ENCODE measurements at places on chromosomes 7 and 10.

DNA sequence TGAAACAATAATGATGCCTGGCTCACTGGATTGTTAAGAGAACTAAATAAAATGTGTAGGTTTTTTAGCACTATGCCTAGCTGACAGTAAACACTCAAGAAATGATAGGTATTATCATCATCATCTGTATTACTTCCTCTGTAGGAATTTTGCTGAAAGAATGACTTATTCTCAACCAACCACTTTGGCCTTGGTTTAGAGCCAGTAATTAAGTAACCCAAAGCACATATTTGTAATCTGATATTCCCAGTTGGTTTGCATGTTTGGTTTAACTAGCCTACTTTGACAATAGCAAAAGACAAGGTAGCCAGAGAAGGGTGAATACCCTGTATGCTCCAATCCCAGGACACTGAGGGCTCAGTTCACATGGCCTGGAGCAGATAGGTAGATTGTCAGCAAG, 34.4 kb downstream of the BCAP29 start:
- no peak for DNase-seq

DNA sequence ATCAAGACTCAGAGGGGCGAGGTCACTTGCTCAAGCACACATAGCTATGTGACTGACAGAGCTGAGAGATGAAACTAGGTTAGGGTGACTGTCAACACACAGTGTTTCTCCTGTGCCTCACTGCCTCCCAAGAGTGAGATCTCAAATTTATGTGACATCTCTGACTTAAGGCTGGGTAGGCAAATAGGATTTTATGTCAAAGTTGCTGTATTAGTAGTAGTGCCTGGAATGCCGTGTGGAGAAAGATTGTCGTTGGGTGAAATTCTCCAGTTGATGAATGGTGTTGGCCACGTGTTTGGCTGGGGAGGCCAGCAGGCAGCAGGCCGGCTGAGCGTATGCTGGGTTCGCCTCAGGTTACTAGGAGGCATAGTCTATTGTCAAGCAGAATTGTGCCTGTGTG, 148.3 kb upstream of the BMPER start:
- no peak for DNase-seq

GRCh38 chr10:131141645-131142516, 169.6 kb downstream of the TCERG1L start:
- no peak for DNase-seq

DNA sequence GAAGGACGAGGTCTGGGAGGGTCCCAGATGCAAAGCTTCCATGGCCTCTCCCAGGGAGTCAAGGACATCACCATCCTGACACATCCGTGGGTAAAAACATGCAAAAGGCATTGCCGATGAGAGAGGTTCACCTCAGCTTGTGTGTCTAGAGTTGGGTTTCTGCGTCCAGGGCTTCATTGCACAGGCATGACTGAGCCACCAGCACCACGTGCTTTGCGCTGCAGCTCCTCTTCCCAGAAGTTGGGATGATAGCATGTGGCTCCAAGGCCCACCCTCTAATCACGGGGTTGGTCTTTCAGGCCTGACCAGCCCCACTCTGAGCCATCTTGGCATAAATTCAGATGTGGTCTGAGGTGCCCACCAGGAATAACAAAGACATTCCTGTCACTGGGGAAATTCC, 7.1 kb upstream of the RASGEF1A start:
- no peak for DNase-seq

- no peak for DNase-seq
Observed at GRCh38 chr7:98414205-98414900, 13.5 kb upstream of the BAIAP2L1 start.

- DNase-seq = no peak
Observed at GRCh38 chr7:105734233-105734632, 142.2 kb downstream of the ATXN7L1 start.

GRCh38 chr7:145031162-145031561, 195.3 kb upstream of the TPK1 start:
- no peak for DNase-seq

GRCh38 chr10:14826076-14826829, 11.6 kb downstream of the CDNF start:
- DNase-seq = no peak

DNA sequence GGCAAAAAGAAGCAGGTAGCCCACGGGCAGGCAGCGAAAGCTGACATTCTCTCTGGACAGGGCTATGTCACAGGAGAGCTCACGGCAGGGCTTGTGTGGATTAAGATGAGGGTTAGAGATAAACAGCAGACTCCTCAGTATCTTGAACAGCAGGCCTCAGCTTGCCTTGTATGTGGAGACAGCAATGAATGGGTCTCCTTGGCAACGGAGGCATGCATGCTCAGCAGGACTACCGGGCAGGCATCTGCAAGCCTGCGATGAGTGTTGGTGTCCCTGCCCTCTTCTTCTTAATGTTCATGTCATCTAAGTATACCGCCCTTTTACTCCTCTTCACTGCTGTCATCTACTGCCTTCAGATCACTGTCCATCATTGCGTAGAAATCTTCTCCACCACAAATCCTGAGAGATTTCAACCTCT, 81.9 kb upstream of the C1GALT1 start:
- DNase-seq = no peak

GRCh38 chr7:84908196-84908793, 278.6 kb downstream of the SEMA3D start:
- no peak for DNase-seq

DNA sequence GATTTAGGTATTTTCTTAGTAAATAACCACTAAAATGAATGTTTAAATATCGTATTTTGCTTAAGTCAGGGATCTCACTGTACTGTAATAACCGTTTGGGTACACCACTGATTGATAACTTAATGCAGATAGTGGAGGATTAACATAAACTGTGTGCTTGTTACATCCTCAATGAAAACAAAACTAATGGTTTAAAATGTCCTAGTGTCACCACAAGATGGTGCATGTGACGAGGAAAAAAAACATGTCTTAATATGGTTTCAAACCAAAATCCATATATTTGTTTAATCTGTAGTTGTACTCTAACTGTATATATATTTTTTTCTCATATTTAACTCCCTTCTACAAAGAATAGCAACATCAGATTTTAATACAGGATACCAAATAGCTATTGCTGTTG, 19.2 kb downstream of the ARMC10 start:
- no peak for DNase-seq

GRCh38 chr7:139774376-139774775, 3.4 kb downstream of the HIPK2 start:
- no peak for DNase-seq

DNA sequence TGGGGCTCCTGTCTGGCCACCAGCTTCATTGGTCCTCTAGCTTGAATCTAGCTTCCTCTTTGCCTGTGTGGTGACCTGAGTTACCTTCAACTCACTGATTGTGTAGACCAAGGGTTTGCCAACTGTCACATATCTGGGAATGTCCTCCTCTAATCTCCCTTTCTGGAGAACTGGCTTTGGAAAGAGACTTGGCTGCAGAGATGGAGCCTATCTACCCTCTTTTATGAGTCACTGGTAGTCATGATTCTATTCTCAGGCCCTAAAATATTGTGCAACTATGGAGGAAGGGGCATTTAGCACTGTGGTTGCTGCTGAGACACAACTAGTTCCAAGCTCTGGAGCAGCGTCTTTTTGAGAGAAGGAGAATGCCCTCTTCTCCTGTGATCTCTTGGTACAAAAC, 691.3 kb downstream of the KCNMA1 start:
- no peak for DNase-seq

- no peak for DNase-seq
Observed at GRCh38 chr7:28984217-28984616, 26.1 kb upstream of the TRIL start.

DNA sequence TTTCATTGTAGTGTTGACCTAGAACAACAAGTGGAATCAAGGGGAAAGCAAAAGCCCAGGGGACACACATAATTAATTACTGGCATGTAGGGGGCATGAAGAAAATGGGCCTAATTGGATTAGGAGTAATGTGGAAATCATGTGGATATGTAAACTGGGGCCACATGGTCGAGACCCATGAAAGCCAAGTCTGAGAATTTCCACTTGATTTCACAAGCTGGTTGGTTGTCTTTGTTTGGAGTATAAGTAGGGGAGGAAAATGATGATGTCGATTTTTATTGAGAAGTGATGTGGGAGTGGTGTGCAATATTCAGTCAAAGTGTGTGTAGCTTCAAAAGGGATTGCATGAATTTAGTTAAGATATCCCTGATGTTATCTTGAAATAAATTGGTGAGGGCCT, 131.8 kb downstream of the LRRC4 start:
- no peak for DNase-seq

GRCh38 chr10:52208365-52208764, 105.7 kb upstream of the DKK1 start:
- no peak for DNase-seq

DNA sequence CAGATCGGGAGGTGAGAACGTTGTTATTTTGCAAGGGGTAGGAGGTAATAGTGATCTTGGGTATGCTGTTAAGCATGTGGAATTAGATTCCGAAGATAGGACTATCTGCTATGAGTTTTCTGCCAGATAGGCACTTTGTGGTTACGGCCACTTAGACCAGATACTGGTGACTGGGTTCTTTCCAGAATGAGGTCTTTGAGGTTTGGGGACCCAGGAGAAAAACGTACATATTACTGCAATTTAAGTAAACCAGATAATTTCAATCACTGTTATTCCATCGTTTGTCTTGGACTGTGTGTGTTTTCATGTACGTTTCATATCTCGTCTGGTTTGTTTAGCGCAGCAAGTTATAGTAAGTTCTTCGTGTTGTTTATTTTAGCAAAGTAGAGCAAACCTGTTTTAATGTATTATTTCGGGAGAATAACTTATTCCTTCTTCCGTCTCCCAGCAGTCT, 312 bp downstream of the ARL4A start:
- no peak for DNase-seq

DNA sequence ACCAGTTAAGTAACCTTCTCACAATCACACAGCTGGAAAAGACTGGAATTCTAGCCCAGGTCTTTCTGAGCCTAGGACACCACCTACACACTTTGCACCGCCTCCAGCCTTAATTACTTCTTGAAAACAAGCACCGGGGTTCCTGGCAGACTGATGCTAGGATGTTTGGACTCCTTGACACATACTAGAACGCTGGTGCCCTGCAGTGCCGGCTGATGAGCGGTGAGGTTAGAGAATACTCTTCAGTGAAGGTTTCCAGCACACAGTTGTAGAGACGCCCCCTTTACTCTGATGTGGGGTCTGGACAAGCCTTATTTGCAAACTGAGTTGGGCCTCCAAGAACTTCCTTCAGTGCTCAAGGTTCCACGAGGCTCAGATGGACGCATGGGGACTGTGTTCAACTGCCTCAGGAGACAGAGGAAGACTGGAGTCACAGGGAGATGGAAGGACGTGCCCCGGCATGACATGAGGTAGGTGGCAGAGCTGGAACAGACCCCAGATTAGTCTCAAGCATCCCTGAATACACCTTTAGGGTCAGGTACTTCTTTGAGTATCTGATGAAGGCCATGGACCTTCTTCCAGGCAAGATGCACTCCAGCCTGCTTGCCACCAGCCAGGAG, 89.6 kb downstream of the COBL start:
- DNase-seq = no peak

- DNase-seq = peak; percentile 40
Observed at GRCh38 chr10:68870545-68871104, 30.5 kb upstream of the DDX50 start.

DNA sequence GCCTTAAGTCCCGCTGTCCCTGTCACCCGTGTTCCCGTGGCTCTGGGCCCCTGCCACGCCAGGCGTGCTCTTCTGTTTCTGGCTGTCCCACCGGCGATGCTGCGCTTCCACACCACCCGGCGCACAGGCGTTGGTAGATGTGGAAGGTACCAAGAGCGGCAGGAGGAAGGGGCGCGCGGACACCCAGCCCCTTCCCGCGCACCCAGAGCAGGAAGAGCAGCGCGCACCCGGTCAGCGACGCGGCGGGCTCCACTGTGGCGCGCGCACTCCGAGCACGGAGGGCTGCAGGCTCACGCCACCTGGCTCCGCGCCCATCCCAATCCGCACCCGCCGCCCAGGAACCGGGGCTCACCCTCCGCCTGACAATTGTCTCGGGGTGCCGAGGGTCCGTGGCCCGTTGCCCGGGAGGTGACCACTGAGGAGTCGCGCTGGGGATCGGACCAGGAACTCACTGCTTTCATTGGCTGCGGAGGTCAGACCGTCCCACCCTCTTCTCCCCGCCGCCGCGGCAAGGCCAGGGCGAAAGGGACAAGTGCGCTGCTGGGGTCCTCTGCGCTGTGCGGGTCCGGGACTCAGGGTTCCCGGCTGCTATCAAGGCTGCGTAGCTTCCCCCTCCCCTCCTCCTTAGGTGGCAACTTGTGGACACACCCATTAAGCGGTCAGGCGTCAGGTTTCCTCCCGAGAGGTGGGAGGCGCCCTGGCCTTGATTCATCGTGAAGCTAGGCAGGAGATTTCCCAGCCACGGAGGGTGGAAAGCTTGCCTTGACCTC, 121.6 kb upstream of the ZNF92 start:
- peak; percentile 58 for DNase-seq

GRCh38 chr7:144032516-144032915, 16.2 kb upstream of the OR2A5 start:
- no peak for DNase-seq

DNA sequence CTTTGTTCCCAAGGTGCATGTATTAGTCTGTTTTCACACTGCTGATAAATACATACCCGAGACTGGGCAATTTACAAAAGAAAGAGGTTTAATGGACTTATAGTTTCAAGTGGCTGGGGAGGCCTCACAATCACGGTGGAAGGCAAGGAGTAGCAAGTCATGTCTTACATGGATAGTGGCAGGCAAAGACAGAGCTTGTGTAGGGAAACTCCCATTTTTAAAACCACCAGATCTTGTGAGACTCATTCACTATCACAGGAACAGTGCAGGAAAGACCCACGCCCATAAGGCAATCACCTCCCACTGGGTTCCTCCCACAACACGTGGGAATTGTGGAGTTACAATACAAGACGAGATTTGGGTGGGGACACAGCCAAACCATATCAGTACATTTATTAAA, 92.9 kb downstream of the PPP1R3C start:
- no peak for DNase-seq

DNA sequence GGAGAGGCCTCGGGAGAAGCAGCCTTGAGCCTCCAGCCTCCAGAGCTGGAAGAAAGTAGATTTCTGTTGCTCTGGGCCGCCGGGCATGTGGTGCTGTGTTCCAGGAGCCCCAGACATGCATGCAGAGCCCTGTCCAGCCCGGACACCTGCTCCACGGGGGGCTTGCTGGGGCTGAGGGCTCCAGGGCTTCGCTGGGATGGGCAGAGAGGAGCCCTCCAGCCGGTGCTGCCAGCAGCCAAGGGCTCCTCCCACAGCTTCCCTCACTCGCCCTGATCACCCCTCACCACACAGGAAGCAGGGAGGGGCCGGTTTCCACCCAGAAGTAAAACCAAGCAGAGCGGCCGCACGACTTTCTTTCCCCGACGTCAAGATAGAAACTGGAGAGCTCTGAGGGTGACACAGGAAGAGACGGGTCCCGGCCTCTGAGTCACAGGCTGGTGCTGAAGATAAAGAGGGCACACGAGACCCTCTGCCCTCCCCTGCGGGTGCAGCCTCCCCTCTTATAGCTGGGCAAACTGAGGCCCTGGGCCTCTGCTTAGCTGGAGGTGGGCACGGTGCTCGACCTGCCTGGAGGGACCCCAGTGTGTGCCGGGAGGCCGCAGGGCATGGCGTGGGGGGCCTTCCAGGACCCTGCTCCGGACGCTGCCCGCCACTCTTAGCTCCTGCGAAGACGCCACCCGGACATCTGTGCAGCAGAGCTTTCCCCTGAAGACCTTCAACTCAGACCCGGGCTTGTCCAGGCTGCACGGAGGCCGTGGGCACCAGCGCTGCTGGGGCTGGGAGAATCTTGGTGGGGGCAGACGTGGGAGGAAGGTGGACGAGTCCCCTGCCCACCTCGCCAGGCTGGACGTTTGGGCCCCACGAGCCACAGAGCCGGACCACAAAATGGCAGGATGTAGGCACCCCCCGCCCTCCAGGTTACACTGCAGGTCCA, 31.1 kb downstream of the ADAP1 start:
- DNase-seq = peak; percentile 98

GRCh38 chr7:127365957-127366315, 26.6 kb downstream of the ZNF800 start:
- no peak for DNase-seq

Measured in activated CD4-positive, alpha-beta memory T cell treated with anti-CD3 and anti-CD28 coated beads for 36 hours (primary cell).